Activated CD8-positive, alpha-beta memory T cell treated with anti-CD3 and anti-CD28 coated beads, Interleukin-2, amount 10 ng/mL, durations not matched to agents 7 days and 5 days (primary cell): ENCODE measurements at places on chromosomes 12 and 14. TPM values are rescaled to one million over a fixed set of nuclear protein-coding genes. Genes with fewer than 3 reads are reported as not detected.

SERPINA5 gene
- not detected for total RNA-seq

IKZF4 gene
- total RNA-seq = 15.8 TPM

RD3L gene
- not detected for total RNA-seq

- no peak overlapping the region for H3K27ac ChIP-seq
- H3K4me1 ChIP-seq = no peaks in the 10 kb centered on the region
- no peak for DNase-seq
- H3K27me3 ChIP-seq = peaks cover 23% of the 10 kb centered on the region
- no peak overlapping the region for H3K4me3 ChIP-seq
- no peaks in the 10 kb centered on the region for H3K36me3 ChIP-seq
These were observed 63.9 kb downstream of the MYRFL start for GRCh38 chr12:69888901-69889300.

DNA sequence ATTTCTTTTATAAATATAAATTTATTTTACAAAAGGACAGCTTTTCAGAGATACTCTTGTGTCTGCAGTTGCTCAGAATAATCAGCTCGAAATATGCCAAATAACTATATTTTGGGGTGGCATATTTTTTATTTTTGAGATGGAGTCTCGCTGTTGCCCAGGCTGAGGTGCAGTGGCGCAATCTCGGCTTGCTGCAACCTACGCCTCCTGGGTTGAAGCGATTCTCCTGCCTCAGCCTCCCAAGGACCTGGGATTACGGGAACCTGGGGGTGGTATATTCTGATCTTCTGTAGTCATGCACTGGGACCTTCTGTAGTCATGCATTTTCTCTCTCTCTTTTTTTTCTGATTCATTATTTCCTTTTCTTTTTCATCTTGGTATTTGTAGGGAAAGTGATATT, 135.0 kb upstream of the AMIGO2 start:
- no peak for DNase-seq
- H3K27me3 ChIP-seq = no peaks in the 10 kb centered on the region
- peaks cover 57% of the 10 kb centered on the region for H3K4me1 ChIP-seq
- H3K27ac ChIP-seq = peak overlapping the region; percentile 97
- H3K36me3 ChIP-seq = peaks cover 39% of the 10 kb centered on the region

DNA sequence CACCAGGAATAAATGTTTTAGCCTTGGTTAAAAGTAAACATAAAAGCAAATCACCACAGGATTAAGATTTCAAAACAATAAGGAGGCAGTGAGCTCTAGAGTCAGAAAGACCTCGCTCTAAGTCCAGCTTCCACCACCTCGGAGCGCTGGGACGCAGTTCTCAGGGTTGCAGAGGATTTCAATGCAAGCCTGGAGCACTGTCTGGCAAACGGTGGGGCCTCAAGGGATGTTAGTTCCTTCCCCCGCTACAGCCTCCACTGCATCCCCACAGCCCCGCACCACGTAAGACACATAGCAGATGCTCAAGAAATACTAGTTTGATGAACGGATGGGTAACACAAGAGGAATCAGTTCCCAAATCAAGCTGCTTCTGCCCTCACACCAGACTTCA, 39.3 kb upstream of the TMCC3 start:
- DNase-seq = no peak
- H3K36me3 ChIP-seq = no peaks in the 10 kb centered on the region
- no peak overlapping the region for H3K4me3 ChIP-seq
- H3K4me1 ChIP-seq = peaks cover 2% of the 10 kb centered on the region

GRCh38 chr14:94355191-94355794, 32.2 kb upstream of the SERPINA6 start:
- H3K27me3 ChIP-seq = peaks cover 12% of the 10 kb centered on the region
- no peaks in the 10 kb centered on the region for H3K4me1 ChIP-seq
- H3K36me3 ChIP-seq = no peaks in the 10 kb centered on the region
- H3K4me3 ChIP-seq = no peak overlapping the region

DNA sequence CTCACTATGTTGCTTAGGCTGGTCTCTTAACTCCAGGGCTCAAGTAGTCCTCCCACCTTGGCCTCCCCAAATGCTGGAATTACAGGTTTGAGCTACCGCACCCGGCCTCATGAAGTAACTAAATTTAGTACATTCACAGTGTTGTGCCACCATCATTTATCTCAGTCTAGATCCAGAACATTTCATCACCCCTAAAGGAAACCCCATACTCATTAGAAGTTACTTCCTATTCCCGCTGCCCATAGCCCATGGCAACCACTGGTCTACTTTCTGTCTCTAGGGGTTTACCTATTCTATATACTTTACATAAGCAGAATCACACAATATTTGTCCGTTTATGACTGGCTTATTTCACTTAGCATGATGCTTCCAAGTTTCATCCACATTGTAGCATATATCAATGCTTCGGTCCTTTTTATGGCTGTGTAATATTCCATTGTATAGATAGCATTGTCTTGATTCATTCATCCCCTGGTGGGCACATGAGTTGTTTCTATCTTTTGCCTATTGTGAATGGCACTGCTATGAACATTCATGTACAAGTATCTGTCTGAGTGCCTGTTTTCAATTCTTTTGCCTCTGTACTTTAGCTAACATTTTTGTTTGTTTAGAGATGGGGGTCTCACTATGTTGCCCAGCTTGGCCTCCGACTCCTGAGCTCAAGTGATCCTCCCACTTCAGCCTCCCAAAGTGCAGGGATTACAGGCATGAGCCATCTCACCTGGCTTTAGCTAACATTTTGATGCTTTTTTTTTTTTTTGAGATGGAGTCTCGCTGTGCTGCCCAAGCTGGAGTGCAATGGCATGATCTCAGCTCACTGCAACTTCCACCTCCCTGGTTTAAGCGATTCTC, 10.2 kb upstream of the SH2B3 start:
- peaks cover 27% of the 10 kb centered on the region for H3K27me3 ChIP-seq
- no peak overlapping the region for H3K4me3 ChIP-seq
- H3K27ac ChIP-seq = no peak overlapping the region
- H3K36me3 ChIP-seq = peaks cover 1% of the 10 kb centered on the region
- no peak for DNase-seq

DNA sequence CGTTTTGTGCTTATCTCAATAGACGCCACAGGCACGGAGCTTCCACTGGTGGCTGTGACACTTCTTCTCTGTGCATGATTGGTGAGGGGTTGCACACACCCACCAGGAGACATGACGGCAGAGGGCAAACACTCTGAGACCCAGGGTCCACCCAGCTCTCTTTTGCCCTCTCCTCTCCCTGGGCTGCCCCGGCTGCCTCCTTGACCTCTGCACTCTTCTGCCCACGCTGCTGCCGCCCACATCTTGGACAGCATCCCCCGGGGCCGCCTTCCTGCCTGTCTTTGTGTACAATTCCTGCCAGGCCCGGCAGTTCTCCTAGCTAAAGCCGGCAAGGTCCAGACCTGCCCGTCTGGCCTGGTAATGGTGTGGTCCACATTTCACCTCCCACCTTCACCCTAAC, 44.7 kb downstream of the DPF3 start:
- no peak overlapping the region for H3K4me3 ChIP-seq
- H3K4me1 ChIP-seq = no peaks in the 10 kb centered on the region
- peaks cover 26% of the 10 kb centered on the region for H3K27me3 ChIP-seq
- DNase-seq = no peak
- no peaks in the 10 kb centered on the region for H3K36me3 ChIP-seq
